Activated CD4-positive, alpha-beta T cell treated with anti-CD3 and anti-CD28 coated beads, Interleukin-2, Interleukin-4, amounts not matched to agents 100 ng/mL and 50 ng/mL, durations not matched to agents 16 hours and 8 hours (primary cell): ENCODE measurements at places on chromosomes 1 and 21.

DNA sequence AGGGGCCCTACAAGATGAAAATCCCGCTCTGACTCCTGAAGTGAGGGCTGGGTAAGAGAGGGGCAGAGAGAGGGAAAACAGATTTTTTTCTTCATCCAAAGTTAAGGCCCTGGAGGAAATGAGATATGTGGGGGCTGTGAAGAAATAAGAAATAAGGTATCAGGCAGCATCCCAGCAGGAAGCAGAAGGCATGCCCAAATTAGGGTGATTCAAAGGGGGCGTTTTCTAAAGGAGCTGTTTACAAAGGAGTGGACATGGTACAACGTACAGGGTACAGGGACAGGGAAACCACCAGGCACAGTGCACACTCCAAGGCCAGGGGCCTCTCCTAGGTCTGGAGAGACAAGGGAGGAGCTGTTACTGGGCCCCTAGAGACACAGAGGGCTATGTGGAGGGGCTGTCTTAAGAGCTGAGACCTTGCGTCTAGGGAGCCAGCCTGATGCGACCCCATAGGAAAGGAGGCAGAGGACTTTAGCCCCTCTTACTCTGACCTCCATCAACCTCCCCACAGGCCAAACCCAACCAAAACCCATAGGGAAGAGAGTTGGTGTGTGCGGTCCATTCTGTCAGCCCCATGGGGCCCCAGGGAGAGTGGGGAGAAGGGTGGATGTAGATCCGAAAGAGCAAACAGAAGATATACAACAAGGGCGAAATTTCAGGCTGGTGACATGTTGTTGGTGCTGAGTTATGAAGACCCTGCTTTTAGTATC lies 38.6 kb downstream of the STYXL2 start:
- no peak for DNase-seq

DNA sequence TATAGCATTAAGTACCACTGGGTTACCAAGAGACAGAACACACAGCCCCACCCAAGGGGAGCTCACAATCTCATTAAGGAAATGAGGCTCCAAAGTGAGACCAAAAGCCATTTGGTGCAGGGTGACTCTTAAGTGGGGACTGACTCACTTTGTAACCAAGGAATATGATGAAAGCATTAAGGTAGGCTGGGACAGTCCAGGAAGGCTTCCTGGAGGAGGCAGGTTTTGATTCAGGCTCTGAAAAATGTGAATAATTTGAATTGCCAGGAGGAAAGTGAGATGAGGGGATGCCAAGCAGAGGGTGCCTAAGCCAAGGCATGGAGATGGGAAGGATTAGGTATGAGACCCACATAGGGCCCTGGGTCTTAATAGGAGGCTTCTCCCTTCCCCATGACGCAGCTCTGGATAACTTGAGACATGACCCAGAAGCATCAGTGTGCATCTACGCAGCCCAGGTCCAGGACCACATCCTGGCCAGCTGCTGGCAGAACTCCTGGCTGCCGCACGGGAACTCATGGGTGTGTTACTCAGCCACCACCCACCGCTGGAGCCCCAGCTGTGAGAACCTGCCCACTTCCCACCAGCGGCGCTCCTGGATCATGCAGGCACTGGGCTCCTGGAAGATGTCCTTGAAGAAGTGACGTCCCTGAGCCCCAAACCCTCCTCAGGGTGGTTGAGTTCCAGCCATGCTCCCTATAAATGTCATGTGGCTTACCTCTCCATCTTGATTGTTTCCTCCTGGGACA lies 5.9 kb upstream of the TTC4 start:
- no peak for DNase-seq

- DNase-seq, result no peak
Measured at GRCh38 chr1:11927866-11928592, 1.8 kb upstream of the KIAA2013 start.

DNA sequence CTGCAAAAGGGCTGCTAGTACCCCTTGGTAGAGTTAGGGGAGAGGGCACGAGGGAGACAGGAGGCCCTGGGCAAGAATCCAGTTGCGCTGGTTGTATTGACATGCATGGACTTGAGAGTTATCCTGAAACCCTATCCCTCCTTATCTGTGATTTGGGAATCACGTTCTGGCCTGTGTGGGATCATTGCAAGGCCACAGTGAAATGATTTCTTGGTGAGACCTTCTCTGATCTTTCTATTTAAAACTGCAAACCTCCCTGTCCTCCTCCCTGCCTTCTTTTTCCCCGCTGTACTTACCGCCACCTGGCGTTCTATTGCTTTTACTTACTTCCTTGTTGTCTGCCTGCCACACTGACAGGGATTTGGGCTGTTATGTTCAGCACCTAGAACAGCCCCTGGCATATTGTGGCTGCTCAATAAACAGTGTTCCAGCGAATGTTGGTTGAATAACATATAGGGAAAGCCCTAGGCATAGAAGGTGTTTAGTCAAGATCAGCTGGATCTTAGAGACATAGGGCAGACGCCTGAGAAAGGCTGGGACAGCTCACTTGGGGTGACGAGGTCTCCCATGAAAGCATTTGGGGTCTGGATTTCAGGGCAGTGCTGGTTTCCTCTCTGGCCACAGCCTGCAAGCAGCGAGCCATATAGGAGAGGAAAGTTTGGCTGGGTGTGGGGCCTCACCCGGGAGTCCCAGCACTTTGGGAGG lies 25.6 kb downstream of the ALPL start:
- peak; percentile 19 for DNase-seq

GRCh38 chr1:211811848-211812247 lies 18.7 kb downstream of the LPGAT1 start:
- no peak for DNase-seq
